ENCODE measurements at places on chromosomes 7 and 10. TPM values are rescaled to one million over a fixed set of nuclear protein-coding genes. Genes with fewer than 3 reads are reported as not detected.

Gene LRMDA
- 14.4 TPM for polyA plus RNA-seq

Gene KCND2
- 0.67 TPM for polyA plus RNA-seq

Gene ABCC2
- polyA plus RNA-seq: 2.1 TPM

Gene EGR2
- 10.4 TPM for polyA plus RNA-seq

Gene PNLIPRP3
- polyA plus RNA-seq: not detected

Gene RARRES2
- 353 TPM for polyA plus RNA-seq

Gene CYP3A7
- polyA plus RNA-seq: 0.10 TPM

Gene TSPAN12
- polyA plus RNA-seq: 5.3 TPM

Gene HOXA3
- 7.4 TPM for polyA plus RNA-seq

Gene LRRC72
- polyA plus RNA-seq: not detected

Gene NEUROG3
- polyA plus RNA-seq: not detected

Gene BAMBI
- polyA plus RNA-seq: 2.3 TPM

Gene GBX1
- not detected for polyA plus RNA-seq

Gene CYP26C1
- polyA plus RNA-seq: 0.03 TPM

Gene WNT2
- polyA plus RNA-seq: 0.25 TPM

Gene CLCN1
- polyA plus RNA-seq: 0.07 TPM

Gene MPP7
- 6.7 TPM for polyA plus RNA-seq

Gene EGFR
- 13.6 TPM for polyA plus RNA-seq

Measured in adipose tissue (tissue), 3 donors.